ENCODE measurements at places on chromosomes 6 and 20.

- DNase-seq: no peak
Measured at GRCh38 chr6:12152023-12152970, 137.9 kb upstream of the EDN1 start.

GRCh38 chr6:6414931-6415330, 94.5 kb upstream of the F13A1 start:
- no peak for DNase-seq

DNA sequence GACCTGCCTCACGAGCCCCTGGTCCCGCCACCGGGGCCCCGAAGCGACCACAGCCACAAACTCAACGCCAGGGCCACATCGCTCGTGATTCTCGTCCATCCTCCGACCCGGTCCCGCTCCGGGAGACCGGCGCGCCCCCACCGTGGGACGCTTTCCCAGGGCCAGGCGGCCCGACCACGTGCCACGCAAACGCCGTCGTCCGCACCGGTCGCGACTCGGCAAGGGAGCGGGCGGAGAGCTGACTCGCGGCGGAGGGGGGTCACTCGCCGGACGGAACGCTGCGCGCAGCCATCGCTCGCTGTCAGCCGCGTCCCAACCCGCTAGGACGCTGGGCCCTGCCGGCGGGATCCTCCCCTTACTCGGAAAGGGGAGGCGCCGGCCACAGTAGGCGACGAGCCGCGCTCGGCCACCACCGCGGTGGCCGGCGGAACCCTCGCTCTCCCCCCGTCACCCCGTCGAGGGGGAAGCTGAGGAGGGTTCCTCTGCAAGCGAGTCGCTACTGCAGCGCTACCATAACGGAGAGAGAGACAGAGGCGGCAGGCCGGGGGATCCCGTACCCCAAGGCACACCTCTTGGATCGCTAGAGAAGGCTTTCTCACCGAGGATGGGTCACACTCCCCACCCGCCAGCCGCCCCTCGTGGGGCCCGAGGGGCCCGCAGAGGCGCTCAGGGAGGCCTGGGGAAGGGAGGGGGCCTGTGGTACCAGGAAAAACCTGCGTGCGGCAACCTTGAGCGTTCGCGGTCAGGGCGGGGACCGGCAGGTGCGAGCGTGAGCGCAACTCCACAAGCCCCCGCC, 511.8 kb upstream of the ZNF337 start:
- DNase-seq: no peak

GRCh38 chr20:45293041-45294002, 13.3 kb upstream of the RBPJL start:
- peak; percentile 84 for DNase-seq

- no peak for DNase-seq
Measured at GRCh38 chr20:64149809-64150560, 14.3 kb upstream of the MYT1 start.
